ENCODE measurements at places on chromosomes 7 and 10. TPM values are rescaled to one million over a fixed set of nuclear protein-coding genes. Genes with fewer than 3 reads are reported as not detected.

Gene CTTNBP2
- 11.1 TPM for total RNA-seq

Gene PIP
- not detected for total RNA-seq

DNA sequence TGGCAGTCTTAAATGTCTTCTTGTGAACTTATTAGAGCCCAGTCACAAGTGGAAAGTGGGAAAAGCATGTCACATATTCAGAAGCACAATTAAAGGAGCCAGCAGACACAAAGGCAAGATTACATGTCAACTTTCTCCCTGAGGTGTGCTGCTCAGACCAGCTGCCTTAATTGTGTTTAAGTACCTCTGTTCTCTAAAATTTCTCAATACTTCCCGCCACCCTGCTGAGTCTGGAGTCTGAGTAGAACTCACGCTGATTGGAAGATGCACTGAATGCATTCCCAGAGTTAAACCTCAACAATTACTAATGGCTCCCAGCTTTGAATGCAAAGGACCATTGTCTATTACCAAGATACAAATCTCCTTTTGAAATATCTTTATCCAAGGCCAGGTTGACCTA, 166.4 kb upstream of the COBL start:
- DNase-seq = no peak

GRCh38 chr10:15813415-15813814, 46.9 kb downstream of the MINDY3 start:
- DNase-seq = no peak

Gene CADPS2
- total RNA-seq = 33.8 TPM

Gene SEMA4G
- total RNA-seq = 7.7 TPM

Gene RTKN2
- 8.4 TPM for total RNA-seq

DNA sequence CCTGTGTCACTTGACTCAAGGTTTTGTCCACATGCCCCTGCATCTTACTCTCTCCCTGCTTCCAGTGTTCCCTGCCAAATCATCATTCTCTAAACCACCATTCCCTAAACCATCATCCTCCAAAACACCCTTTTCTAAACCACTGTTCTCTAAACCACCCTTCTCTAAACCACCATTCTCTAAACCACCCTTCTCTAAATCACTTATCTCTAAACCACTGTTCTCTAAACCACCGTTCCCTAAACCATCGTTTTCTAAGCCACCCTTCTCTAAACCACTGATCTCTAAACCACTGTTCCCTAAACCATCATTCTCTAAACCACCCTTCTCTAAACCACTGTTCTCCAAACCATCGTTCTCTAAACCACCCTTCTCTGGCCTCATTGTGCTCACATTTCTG, 142.1 kb downstream of the CXCL12 start:
- DNase-seq = no peak

Gene BICC1
- 4.1 TPM for total RNA-seq

- peak; percentile 93 for DNase-seq
These were observed 31.7 kb downstream of the PAPOLB start for GRCh38 chr7:4830176-4830575.

Gene NUTM2B
- not detected for total RNA-seq

Gene RHOBTB1
- 302 TPM for total RNA-seq

GRCh38 chr7:46930366-46930765, 651.5 kb downstream of the TNS3 start:
- no peak for DNase-seq

- no peak for DNase-seq
These were observed 167.7 kb downstream of the NXPH1 start for GRCh38 chr7:8601121-8601520.

Gene DPYSL4
- total RNA-seq = not detected

Gene SAP25
- not detected for total RNA-seq

- peak; percentile 43 for DNase-seq
These were observed 119.5 kb downstream of the BAMBI start for GRCh38 chr10:28796606-28797512.

Gene SPACDR
- not detected for total RNA-seq

DNA sequence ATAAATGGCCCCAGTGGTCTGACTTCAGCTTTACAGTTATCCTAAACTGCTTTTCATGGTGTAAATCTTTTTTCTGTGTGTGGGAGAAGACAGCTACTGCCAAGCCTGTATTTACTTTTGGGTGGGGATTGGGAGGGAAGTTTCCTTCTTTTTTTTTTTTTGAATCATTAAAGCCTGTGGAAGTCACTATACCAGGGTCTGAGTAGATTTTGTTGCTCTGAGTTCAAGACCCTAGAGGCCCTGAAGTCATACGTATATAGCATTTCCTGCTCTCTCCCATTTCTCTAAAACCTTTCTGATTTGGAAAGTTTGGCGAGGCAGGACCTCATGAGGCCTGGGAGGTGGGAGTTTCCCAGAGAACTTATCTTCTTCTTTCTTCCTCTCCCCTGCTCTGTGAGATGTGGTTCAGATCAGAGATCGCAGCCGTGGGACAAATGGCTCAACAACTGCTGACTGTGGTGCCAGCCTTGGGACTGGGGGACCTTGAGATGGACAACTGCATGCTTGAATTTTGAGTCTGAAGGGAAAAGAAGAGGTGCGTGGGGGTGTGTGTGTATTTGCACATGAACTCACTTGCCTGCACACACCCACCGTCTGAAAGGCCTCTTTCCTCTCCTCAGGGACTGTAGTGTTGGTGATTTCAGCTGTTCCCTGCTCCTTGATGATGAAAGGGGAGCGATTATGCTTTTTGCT, 18.1 kb downstream of the LRMDA start:
- DNase-seq = no peak

DNA sequence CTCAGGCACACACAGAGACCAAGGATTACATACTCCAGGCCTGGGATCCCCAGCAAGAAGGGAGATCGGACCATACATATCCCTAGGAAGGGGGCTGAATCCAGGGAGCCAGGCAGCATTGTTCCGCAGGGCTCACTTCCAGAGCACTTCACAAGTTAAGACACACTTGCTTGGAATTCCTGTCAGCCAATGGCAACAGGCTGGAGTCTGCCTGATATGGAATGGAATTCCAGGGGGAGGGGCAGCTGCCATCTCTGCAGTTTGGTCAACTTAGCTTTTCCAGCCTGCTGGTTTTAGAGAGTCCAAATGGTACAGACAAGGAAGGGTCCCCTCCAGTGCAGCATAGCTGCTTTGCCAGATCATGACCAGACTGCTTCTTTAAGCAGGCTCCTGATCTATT, 290.0 kb upstream of the GLI3 start:
- DNase-seq = no peak

Gene CALHM1
- total RNA-seq = not detected

Gene LRGUK
- total RNA-seq = 1.5 TPM

GRCh38 chr10:73841526-73842285, 30.3 kb upstream of the NDST2 start:
- no peak for DNase-seq

GRCh38 chr7:139669106-139670061, 108.4 kb downstream of the HIPK2 start:
- no peak for DNase-seq

GRCh38 chr10:120715171-120715570, 136.0 kb upstream of the WDR11 start:
- no peak for DNase-seq

Gene PAX4
- total RNA-seq = not detected

DNA sequence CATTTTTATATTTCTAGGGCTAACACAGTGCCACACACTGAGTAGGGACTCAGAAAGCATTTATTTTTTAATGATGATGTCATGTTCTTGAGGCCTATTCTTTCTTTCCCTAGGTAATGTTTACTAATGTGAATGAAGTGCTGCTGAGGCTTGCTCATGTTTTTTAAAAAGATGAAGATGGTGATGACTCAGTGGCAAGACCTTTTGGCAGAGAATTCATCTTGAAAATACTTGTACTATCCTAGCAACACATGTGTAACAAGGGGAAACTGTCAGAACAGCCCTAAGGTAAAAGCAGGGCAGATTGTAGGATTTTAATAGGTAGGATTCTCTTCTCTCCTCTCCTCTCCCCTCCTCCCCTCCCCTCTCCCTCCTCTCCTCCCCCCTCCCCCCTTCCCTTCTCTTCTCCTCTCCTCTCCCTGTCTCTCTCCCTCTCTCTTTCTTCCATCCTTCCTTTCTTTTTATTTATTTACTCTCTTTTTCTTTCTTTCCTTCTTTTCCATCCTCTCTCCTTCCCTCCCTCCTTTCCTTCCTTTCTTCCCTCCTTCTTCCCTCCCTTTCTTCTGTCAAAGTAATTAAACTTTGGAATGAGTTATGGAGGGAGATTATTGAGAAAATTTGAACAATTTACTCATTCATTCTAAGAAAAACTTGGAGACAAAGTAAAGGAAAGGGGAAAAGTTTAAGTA, 75.3 kb downstream of the ZNF92 start:
- no peak for DNase-seq

Gene PRSS1
- not detected for total RNA-seq

- DNase-seq = peak; percentile 42
These were observed 58.7 kb downstream of the INPP5F start for GRCh38 chr10:119784340-119785067.

GRCh38 chr10:37737336-37737735, 120.1 kb downstream of the ZNF248 start:
- no peak for DNase-seq

DNA sequence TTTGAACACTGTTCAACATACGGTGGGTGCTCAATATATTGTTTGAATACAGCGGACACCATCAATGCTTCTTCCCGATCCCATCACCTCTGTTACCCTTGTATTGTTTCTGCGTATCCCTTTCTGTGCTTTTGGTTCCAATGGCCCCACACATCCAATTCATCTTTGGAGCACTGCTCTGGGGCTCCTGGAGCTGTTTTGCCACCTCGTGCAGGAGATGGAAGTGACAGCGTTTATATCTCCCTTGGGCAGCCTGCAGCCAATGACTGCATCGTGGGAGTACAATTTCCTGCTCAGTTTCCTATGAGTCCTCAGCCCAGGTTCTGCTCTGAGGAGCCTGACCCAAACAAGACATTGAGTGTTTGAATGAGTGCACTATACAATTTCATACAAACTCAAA, 50.2 kb upstream of the PIK3CG start:
- DNase-seq = no peak

Data from stomach (tissue), 19 donors.